ENCODE measurements at places on chromosomes 1 and 21.

DNA sequence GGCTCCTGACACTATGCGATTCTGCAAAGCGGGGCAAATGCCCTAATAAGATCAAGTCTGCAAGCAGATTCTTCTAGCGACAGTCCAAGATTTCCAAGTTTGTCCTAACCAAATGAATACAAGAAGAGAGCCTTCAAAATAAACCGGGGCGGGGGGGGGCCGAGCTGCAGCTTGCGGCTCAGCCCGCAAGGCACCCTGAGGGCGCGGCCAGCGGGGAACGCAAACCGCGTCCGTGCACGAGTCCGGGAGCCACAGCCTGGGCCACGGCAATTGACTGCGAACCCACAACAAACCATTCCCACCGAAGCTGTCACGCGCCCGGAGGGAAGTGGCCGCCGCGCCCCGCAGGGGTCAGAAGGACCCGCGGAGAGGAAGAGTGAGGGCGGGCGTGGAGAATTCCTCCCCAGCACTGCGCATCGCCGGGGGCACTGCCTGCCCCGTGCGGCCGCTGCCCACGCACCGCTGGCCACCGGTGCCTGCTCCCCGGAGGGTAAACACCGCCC, 687 bp downstream of the TGFBR3 start:
- DNase-seq, result peak; percentile 46

- DNase-seq, result no peak
These were observed at the start of gene S100A9 for GRCh38 chr1:153357853-153358690. Gene S100A9, plus strand, starts transcription at chr1:153357854. Its CDS starts 430 bp downstream, at chr1:153358284.

DNA sequence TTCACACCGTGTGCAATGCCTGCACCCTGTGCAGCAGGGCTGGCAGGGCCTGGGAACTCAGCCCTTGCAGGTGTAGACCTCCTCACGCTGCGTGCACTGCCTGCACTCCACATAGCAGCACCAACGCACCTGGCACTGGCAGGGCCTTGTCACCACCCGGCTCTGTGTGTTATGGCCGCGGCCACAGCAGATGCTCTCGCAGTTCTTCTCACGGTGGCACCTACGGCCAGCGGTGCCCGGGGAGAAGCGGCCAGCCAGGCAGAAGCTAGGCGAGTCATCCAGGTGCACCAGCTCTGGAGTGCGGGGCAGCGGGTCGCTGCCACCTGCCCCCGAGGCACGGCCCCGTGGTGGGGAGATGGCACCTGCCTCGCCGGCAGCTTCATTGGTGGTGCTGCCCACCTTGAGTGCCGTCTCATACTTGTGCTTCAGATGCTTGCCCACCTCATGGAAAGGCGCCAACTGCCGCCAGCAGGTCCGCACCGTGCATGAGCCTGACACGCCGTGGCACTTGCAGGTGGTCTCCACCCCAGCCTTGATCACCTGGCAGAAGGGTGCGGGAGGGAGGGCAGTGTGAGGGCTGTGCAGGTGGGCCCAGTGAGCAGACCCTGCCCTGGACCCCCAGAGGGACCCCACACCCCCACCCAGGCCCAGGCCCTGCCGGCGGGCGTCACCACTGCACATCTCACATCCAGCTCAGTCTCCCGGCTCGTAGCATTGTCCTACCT, 26.1 kb downstream of the WNT9A start:
- no peak for DNase-seq

DNA sequence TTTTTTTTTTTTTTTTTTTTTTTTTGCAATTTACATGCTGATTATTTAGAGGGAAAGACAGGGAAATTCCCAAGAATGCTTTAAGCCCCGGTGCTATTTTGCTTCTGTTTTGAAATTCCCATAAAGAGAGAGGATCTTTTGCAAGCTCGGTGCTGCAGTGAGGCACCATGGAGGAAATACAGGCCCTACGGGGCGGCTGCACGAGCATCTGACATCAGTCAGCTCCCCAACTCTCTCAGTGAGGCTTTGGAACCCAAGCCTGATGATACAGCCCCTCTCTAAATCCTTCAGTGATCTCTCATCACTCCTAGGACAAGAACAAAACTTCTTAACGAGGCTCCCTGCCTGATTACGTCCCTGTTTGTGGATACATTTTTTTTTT, 791 bp upstream of the CHI3L1 start:
- no peak for DNase-seq
